Frontal cortex (tissue), 4 donors: ENCODE measurements at places on chromosomes 16 and 17. TPM values are rescaled to one million over a fixed set of nuclear protein-coding genes. Genes with fewer than 3 reads are reported as not detected.

- no peak for DNase-seq
Measured at GRCh38 chr16:51003850-51004566, 147.1 kb downstream of the SALL1 start.

DNA sequence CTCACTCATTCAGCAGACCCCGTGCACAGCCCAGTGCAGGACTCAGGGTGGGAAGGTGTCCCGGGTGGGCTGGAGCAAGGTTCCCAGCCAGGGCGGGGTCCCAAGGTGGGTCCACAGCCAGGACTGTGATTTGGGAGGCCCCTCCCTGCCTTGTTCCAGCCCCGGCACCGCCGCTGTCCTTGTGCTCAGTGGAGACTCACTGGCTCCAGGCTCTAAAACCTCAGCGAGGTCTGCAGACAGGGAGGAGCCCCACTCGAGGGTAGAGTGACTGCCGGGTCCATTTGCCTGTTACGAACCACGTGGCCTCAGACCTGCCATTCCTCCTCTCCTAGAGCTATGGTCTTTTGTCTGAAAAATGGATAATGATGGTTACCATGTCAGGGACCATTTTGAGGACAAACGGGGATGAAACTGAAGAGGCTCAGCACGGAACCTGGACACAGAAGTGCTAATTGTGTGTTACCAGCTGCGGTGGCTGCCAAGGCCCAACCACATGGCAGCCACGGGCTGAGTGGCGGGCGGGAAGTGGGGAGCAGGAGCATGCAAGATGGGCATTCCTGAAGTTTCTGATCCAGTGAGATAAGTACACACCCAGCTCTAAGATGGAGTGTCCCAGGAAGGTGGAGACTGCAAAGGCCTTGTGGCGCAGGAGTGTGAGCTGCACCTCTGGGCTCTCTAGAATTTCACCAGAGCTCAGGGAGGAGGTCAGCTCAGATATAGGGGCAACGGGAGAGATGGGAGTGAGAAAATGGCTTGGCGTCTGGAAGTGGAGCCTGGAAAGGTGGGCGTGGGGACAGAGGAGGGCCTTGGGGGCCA lies 317.6 kb downstream of the SEC14L1 start:
- no peak for DNase-seq

GRCh38 chr17:37389160-37389559 lies 13.4 kb downstream of the C17orf78 start:
- no peak for DNase-seq

DNA sequence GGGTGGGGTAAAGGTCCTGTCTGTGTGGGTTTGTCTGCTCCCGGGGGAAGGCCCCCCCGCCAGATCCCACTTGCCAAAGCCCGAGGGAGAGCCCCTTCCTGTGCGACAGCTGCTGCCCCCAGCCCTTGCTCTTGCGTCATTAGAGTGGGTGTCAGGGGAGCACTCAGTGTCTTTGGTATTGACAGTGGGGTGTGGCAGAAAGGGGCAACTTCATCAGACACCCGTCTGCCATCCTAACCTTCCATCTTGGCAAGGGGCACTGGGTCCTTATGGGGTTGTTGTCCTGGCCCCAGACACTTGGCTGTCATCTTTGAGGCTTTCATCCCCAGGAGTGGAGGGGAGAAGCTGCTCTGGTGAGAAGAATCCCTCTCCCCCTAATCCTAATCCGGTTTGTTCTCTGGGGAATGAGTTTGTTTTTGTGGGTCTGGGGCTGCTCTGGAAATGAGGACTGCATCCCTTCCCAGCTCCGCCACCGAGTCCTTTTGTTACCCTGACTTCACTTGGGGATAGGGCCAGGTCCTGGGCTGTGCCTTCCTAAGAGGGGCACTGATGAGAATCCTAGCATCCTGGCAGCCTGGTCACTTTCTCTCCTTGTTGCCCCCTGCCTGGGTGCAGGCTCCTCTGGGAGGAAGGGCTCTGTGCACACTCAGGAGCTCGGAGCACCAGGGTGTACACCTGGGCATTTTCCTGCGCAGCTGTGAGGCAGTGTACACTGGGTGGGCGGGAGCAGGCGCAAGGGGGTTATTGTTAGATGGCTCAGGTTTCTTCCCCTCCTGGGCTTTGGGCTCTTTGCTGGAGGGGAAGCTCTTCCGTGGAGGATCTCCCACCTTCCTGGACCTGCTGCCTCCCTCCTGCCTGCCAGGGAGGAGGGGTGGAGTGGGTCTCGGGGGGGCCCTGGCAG lies 21.1 kb downstream of the GJD3 start:
- no peak for DNase-seq

The SPNS2 gene
- 11.0 TPM for total RNA-seq

DNA sequence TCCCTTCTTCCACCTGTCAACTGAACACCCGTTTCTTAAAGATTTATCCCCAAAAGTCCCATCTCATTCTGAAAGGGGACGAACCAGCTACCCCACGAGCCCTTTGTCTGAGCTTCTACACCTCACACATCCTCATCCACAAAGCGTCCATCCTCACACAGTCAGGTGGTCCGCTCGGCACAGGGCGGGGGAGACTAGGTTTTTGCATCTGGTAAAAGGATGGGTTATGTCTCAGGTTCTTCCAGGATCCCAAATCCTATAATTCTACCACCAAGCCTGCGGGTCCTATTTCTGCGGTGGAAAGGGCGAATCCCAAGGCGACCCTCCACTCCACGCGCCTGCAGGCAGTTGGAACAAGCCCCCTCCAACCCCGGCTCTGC lies 458 bp downstream of the GFOD2 start:
- DNase-seq: no peak

DNA sequence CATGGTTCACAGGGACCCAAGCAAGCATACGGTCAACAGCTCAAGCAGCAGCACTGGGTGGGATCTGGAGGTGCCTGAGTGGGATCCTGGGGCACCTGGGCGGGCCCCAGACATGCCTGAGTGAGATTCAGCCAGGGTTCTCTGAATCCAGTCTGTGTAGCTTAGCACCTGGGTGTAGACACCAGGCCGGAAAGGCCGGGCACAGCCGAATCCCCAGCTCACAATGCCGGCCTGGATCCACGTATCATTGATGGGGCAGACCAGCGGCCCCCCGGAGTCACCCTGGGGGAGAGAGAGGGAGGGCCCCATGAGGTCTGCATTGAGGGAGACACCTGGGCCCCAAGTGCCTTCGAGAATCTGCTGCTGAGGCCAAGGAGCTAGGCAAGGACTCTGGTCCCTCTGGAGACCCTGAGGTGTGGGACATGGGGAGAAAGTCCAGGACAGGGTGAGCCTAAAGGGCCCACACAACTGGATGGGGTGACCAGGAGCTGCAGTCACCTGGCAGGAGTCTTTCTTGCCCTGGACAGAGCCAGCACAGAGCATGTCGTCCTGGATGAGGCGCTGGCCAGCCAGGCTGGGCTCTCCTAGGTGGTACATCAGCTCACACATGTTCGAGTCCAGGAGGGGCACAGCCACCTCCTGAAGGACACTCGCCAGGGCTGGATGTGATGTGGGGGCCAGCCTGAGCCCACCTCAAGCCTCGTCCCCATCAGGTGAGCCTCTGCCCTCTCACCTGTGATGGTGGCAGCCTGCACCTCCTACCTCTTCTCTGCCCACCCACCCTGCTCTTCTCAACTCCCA lies 9.7 kb downstream of the ZG16B start:
- no peak for DNase-seq

The PTX4 gene
- total RNA-seq: not detected

The QPRT gene
- total RNA-seq: 2.9 TPM

DNA sequence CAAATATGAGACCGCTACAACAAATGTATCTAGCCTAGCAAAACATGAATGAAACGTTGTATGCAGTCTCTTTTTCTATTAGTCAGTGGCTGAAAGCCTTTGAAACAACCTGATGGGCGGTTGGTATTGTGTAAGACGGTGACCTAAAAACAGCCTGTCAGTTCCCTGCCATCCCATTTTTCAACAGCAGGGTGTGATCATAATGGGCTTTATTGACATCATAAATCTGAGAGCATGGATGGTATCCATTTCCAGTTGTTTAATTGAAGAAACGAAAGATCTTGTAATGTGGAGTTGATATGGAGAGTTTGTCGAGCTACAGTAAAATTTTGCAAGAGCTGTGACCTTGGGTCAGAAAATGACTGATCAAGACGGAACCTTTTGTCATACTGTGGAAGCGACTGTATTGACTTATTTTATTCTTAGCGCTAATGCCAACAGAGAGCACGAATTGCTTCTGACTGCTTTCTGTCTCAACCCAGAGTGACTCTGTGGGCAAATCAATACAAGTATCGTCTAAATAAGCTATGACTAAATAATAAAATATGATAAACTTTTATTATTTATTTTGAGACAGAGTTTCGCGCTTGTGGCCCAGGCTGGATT lies 12.3 kb upstream of the MEIOB start:
- no peak for DNase-seq

- no peak for DNase-seq
Measured at GRCh38 chr16:86070484-86070883, 171.5 kb downstream of the IRF8 start.

The PLXDC1 gene
- total RNA-seq: 9.8 TPM

The SLC16A6 gene
- 1.2 TPM for total RNA-seq

DNA sequence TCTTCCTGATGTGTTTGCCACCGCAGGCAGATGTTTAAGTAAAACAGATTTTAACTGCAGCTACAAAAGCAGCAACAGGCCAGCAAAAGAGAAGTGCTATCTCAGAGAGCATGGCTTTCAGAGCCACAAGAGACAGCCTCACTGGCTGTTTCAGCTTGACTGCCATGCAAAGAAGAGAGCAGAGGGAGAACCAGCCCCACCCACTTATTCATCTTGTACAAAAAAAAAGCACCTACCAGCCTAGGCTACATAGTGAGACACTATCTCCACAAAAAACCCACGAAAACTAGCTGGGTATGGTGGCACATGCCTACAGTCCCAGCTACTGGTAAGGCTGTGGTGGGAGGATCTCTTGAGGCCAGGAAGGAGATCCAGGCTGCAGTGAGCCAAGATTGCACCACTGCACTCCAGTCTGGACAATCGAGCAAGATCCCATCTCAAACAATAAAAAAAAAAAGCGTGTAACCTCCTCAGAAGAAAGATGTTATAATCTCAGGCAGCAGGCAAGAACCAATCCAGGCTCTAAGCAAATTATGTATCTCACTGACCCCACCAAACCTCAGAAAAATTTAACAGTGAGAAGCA lies 30.0 kb downstream of the STH start:
- no peak for DNase-seq

- peak; percentile 15 for DNase-seq
Measured at GRCh38 chr16:56263711-56264608, 72.7 kb downstream of the GNAO1 start.

DNA sequence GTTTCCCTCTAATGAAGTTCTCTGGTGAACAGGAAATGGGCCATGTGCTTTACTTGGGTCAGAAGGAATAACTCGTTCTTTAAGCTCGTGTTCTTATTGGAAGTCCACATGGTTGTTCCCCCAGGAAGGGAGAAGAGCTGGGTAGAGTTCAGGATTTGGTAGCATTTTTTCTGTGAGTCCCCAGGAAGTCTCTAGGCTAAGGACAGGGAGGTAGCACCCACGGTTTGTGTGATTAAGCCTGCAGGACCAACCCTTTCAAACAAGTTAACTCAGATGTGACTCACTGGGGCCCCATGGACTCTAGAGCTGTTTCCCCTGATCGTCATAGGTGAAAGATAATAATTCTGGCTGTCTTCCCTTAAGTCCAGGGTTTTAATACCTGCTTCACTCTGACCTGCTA lies 16.4 kb downstream of the SAP30BP start:
- DNase-seq: no peak

The CNGB1 gene
- 1.2 TPM for total RNA-seq

DNA sequence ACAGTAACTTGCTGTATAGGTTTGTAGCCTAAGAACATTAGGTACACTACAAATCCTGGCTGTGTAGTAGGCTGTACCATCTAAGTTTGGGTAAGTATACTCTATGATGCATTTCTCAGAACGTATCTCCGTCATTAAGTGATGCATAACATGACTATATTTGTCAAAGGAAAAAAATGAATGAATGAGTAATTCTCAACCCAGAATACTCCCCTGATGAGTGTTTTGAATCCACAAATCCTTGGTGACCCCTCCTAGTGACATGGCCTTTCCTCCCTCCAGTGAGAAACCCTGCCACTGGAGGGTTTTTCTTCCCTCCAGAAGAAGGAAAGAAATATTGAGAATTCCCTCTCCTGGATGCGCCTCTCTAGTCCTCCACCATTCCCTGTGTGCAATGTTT lies 24.0 kb upstream of the SALL1 start:
- no peak for DNase-seq

DNA sequence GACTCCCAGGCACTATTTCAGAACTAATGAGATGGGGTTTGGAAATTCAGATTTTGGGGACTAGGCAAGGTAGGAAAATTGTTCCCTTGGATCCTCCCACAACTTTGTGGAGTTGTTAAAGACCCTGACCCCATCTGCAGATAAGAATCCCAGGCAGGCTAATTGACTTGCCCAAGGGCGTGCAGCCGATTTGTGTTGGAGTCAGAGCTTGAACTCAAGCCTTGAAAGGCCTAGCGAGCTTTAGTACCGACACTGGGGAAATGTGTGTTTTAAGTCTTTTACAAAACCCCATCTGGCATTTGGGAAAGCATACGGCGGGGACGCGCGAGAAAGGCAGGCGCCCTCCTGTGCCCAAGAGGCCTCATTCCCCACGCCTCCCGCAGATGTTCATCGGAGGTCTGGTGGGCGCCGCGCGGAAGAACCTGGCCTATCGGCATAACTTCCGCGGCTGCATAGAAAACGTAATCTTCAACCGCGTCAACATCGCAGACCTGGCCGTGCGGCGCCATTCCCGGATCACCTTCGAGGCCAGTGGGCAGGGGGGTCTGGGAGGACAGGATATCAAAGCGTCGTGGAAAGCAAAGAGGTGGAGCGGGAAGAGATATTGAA lies 4.3 kb downstream of the CNTNAP1 start:
- DNase-seq: no peak

DNA sequence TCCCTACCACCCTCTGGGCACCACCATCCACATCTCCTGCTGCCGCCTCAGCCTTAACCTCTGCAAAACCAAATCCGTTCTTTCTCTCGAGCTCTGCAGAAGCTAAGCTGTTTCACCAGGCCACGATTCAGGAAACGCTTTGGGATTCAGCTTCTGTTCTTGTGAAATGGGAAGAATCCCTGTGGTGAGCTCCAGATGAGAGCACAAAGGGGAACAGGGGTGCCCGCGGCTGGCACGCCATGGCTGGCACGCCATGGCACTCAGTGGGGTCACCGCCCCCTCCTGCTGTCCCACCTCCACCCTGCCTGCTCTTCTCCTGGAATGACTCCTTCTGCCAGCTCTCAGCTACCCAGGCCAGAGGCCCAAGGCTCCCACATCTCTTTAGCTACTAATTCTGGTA lies 5.7 kb downstream of the QPRT start:
- DNase-seq: no peak

- no peak for DNase-seq
Measured at GRCh38 chr16:84816485-84816884, 3.3 kb upstream of the CRISPLD2 start.

- DNase-seq: no peak
Measured at GRCh38 chr16:22189473-22190080, 16.5 kb upstream of the EEF2K start.
